ENCODE measurements at places on chromosomes 7 and 10.

DNA sequence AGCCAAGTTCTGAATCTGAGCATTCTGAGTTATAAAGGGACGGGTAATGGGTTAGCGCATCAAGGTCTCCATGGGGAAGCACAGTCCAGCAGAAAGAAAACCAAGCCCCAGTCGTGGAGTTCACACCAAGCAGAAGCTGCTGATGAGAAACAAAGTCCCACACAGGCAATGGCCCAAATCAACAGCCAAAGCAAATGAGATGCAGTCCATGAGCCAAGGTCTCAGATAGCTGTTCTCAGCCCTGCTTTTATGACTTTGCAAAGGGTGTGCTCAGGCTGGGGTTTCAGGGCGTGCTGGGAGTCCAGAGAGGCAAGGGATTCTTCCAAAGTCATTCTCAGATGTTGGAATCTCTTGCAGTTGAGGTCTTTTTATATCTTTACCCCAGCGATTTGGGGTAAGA, 32.0 kb downstream of the THNSL1 start:
- DNase-seq, result no peak

- DNase-seq, result no peak
Measured at GRCh38 chr7:89813081-89813480, 341.2 kb upstream of the STEAP1 start.

GRCh38 chr10:79070081-79070605, 1.4 kb downstream of the ZMIZ1 start:
- no peak for DNase-seq

DNA sequence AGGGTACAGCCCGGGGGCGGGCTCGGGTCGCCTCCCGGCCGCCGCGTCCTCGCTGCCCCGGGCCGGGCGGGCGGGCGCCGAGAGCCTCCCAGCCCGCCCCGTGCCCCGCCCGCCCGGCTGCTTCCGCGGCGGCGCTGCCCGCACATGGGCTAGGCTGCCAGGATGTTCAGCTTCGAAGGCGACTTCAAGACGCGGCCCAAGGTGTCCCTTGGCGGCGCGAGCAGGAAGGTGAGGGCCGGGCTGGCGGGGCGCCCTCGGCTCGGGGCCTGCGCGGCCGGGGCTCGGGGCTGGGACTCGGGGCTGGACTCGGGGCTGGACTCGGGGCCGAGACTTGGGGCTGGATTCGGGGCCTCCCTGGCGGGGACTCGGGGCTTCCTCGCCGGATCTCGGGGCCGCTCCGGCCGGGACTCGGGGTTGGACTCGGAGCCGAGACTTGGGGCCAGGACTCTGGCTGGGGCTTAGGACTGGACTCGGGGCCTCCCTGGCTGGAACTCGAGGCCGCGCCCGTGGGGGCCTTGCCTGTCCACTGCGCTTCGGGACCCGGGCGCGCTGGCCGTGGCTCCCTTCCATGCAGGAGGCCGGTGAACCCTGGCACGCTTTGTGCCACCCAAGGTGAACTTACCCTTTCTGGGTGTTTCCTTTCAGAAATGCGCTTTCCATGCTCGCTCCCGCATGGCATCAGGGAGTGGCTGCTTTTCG, 534 bp downstream of the UBE3C start:
- no peak for DNase-seq

GRCh38 chr7:120256344-120257070, 16.5 kb upstream of the KCND2 start:
- DNase-seq, result no peak

GRCh38 chr7:47651355-47652317, 69.7 kb upstream of the TNS3 start:
- DNase-seq, result peak; percentile 96

- no peak for DNase-seq
Measured at GRCh38 chr7:139479620-139480019, 3.9 kb downstream of the KLRG2 start.
